ENCODE measurements at places on chromosomes 6 and 20.

DNA sequence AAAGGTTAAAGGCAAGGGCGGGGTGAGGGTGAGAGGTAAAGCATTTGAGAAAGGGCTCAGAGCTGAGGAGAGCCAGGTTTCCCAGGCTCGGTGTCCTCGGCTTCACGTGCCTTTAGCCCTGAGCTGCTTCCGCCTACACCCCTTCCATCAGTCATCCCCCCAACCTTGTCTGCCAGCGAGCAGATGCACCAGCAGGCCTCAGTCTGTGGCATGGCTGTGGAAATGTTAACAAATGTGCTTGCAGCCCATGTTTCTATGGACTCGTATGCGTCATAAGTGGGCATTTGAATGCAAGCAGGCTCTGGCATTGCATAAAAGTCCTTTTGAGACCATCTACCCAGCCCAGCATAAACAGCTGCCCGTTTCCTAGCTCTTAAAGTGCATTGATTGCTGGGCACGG, 88.8 kb downstream of the SYNJ2 start:
- DNase-seq: no peak

DNA sequence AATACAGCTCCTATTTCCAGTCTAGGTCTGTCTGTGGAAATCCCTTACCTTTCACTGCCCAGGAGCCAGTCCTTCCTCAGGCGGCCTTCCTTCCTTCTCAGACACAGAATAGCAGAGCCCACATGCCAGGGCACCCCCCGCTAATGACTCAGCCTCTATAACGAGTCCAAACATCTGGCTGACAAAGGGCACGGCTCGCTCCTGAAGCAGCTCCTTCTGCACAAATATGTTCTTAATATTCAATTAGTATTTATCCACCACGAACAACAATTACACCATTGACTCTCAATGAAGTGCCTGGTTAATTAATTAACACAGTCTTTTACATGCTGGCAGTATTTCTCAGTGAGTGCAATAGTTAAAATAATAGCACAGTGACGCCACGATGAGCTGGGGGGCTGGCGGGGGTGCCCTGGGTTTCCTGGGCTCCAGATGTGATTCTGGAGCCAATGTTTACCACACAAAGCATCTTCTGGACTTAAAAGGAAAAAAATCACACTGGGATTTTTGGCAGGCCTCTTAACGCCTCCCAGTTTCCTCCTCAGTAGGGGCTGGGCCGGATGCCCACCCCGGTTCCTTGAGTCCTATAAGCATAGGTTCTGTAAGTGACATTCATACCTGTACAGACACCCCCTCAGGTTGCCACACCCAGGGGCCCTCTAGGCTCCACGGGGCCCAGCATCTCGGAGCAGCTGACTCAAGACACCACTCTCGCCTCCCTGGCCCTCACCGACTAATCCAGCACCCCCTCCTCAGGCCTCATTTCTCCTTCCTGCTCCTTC, 158.6 kb upstream of the MLN start:
- no peak for DNase-seq

DNA sequence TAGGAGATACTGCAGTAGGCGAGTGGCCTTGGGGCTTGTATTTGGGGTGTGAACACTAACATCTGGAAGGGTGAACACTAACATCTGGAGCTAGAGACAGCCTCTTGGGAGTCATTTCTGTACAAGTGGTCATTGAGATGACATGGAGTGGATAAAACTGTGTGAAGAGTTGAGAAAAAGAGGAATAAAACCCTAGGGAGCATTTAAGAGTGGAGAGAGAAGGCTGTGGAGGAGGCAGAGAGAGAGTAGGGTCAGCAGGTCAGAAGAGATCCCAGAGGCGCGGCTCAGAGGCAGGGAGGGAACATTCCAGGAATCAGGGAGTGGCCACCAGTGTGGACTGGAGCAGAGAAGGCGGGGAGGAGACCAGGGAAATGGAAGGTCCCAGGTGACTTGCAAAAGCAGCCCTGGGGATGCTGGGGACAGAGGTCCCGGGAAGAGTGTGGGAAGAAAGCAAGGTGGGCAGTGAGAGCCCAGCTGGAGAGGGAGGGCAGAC, 202.0 kb upstream of the RNF24 start:
- DNase-seq: no peak

DNA sequence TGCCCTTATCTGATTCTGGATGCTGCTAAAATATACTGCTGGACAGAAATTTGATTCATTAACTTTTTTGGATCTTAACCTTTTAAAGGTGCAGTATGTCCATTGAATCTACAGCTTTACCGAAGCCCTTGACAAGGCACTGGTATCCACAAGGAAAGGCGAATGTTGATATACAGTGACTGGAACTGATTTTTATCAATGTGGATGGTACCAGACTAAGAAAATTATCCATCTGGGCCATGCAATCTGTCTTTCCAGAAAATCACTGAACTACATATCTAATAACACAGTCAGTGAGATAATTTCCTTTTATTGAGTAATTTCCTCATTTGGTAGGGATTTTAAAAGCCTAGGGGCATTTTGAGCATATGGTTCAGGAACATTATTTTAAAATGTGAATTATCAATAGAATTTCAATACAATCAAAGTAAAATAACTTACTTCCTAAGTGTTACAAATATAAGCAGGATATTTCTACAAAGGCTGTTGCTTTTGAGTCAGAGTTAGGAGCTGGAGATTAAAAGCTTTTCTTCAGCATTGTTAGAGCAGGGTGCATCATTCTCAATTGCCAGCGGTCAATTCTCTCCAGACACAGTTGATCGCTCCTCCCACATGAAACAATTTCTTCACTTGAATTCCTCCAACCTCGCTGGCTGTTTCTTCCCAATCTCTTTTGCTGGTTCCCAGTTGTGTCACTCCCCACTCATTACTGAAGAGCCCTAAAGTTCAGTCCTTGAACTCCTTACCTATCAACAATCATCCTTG, 585.3 kb upstream of the FLRT3 start:
- DNase-seq: no peak

GRCh38 chr6:16727996-16728395, 33.3 kb downstream of the ATXN1 start:
- no peak for DNase-seq

DNA sequence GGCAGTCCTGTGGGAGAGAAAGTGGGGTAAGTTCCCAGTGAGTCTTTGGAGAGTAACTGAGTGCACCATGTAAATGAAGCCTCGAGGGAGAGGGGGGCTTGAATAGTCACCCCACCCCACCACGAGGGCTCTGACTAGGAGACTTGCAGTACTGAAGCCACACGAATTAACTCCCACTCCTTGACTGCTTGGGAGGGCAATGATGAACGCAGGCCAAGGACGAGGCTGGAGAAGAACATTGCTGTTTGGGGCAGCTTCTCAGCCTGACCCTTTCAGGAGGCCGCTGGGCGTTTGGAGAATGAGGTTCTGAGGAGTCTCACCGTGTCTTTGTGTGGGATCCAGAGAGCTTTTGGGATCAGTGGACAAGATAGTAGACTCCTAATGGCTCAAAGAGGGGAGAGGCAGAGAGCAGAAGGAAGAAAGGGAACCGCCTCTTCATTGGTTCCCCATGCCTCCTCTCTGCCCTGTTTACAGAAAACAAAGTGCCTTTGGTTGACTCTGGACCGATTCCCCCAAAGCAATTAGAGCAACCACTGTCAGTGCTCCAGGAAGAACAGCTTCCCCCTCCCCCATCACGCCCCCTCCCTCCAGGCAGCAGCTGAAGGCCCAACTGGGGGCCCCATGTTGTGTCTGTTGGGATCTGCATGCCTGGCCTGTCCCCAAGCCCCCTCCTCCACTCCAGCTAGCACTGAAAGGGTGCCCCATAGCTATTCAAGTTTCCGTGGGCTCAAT, 41.7 kb upstream of the CDKN1A start:
- DNase-seq: no peak

DNA sequence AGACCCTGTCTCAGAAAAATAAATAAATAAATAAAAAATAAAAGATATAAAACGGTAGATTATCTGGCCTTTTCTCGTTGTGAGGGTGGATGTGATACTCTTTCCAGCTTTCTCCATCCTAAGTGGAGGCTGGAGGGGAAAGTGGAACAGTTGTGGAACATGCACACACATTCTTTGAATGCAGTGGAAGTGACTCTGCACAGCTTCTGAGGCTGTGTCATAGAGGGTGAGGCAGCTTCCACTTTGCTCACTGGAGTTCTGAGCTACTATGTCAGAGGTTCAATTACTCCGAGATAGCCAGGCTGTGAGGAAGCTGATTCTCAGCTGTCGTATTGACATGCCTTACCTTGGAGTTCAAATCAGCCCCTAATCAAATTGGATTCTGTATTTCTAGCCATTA, 82.2 kb downstream of the CHMP4B start:
- DNase-seq: no peak

DNA sequence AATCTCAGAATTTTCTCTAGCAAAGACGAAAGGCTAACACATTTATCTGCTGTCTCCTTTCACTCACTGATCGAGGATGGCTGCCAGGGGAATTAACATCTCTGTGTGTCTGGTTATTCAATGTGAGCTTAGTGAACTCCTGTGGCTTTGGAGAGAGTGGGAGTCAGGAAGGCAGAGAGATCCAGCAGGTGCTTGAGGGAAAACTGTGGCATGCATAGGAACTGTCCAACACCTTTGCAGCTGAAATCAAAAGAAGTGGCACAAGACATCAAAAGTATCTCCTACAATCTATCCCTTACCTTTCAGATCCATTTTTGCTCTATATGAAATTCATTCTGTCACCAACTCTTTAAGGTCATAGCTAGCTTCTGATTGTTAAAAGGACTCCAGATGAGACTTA, 11.8 kb upstream of the FAM184A start:
- no peak for DNase-seq

- DNase-seq: no peak
Measured at GRCh38 chr6:125183391-125183790, 29.8 kb downstream of the TPD52L1 start.

DNA sequence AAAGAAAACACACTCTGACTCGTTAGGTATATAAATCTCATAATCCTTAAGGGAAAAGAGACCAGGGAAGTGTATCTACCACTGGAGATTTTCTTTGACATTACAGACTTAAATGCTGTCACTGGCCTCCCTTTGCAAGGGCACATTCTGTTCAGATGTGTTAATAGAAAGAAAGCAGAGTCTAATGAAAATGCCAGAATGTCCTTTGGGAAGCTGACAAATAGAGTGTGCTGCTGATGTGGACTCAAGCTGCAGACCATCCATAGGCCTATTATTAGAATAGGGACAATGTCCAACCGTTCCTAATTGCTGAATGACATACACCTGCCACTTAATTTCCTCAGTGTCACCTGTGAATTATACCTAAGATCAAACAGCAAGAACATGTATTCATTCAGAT, 41.2 kb downstream of the SLC35D3 start:
- DNase-seq: no peak

DNA sequence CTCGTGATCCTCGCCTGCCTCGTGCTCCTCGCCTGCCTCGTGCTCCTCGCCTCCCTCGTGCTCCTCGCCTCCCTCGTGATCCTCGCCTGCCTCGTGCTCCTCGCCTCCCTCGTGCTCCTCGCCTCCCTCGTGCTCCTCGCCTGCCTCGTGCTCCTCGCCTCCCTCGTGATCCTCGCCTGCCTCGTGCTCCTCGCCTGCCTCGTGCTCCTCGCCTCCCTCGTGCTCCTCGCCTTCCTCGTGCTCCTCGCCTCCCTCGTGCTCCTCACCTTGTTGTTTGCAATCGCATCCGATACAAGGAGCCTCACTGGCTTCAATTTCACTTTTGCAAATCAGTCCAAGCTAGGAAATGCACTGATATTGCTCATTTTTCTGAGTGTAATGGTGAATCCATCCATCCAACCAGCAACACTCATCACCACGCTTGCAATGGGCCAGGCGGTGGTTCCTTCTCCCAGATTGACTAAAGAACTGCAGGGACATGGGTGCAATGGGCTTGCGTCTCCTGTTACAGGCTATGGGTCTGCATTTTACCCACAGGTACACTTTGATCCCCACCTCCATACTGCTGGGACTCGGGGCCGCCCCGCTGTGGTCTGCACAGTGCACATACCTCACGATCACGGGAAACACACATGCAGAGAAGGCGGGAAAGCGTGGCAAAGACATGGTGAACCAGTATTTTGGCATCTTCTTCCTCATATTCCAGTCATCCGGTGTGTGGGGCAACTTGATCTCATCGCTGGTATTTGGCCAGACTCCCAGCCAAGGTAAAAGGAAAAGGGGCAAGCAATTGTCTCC, 4.6 kb downstream of the UNC93A start:
- DNase-seq: no peak

GRCh38 chr6:47439348-47439668, 38.3 kb upstream of the CD2AP start:
- DNase-seq: no peak

DNA sequence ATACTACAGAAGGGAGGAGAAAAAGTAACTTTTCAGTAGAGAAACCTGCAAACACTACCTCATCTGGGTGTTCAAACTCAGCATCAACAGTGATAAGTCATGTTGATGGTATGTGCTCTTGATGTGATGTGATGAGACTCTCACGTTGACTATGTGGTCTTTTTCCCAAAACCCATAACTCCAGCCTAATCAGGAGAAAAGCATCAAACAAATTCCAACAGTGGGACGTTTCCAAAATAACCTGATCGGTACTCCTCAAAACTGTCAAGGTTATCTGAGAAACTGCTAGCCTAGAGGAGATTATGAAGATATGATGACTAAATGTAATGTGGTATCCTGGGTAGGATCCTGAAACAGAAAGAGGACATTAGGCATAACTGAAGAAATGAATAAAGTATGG, 41.9 kb upstream of the TAB2 start:
- DNase-seq: no peak

All from stimulated activated CD8-positive, alpha-beta memory T cell treated with anti-CD3 and anti-CD28 coated beads, Interleukin-7, amount 100 ng/mL, for 4 hours (primary cell).